ENCODE measurements at places on chromosomes 5 and 9.

DNA sequence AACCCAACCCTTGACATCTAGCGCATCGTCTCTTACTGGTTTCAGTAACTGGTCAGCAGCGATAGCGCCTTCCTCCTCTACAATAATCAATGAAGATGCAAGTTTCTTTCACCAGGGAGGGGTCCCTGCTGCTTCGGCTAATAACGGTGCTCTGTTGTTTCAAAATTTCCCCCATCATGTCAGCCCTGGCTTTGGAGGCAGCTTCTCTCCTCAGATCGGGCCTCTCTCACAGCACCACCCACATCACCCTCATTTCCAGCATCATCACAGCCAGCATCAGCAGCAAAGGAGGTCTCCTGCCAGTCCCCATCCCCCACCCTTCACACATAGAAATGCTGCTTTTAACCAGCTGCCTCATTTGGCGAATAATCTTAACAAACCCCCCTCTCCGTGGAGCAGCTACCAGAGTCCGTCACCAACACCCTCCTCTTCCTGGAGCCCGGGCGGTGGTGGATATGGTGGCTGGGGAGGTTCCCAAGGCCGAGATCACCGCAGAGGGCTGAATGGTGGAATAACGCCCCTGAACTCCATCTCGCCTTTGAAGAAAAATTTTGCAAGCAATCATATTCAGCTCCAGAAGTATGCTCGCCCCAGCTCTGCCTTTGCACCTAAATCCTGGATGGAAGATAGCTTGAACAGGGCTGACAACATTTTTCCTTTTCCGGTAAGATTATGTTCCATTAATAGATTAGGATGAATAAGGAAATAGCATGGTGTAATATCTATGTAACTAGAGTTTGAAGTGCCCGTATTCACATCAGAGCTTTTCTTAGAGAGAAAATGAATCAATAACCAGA, 2.2 kb downstream of the CPEB4 start:
- no peak for DNase-seq

- no peak for DNase-seq
Measured at GRCh38 chr5:172602783-172603231, 38.3 kb upstream of the NEURL1B start.

GRCh38 chr5:8234179-8234770, 365.3 kb downstream of the MTRR start:
- no peak for DNase-seq

DNA sequence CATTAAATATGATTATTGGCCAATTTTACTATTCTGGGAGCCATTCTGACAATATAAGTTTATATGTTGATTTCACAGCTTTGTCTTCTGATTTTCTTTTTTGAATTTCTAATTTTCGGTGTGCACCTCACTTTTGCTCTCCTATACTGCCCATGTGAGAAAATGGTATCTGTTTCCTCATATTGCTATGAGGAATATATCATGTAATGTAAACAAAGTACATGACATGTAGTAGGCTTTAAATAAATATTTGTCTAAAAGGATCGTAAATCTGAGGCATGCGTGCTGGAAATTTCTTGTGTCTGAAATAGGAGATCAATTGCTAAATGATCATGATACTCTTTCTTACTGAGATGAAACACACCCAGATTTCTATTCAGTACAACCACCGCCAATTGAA, 119.9 kb downstream of the ZDHHC21 start:
- no peak for DNase-seq

DNA sequence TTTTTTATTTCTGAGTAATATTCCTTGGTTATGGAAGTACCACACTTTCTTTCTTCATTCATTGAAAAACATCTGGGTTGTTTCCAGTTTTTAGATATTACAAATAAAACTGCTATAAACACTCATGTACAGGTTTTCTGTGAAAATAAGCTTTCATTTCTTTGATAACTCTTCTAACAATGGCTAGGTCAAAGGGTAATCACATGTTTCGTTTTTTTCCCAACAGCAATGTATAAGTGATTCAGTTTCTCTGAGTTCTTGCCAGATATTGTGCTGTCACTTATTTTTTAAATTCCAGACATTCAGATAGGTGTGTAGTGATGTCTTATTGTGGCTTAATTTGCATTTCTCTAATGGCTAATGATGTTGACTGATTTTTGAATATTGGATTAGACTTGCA, 16.7 kb upstream of the TNPO1 start:
- DNase-seq = no peak

DNA sequence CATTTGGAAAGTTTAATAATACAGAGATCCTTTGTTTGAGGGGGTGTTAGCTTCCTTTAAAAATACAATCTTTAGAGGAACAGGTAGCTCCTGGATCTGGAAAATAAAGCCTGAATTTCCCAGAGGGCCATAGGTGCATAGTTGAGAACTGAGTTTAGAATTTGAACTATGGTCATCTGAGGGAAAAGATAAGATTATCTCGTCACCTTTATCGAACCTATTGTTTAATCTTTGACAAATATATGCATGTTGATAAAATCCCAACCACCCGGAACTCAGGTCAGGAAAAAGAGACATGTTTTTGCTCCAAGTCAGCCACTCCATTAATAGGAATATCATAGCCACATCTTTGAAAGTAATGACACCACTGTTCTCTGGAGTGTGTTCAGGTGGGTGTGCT, 91.7 kb upstream of the FAM169A start:
- no peak for DNase-seq

GRCh38 chr5:91132550-91132949, 250.6 kb downstream of the ARRDC3 start:
- DNase-seq = no peak

DNA sequence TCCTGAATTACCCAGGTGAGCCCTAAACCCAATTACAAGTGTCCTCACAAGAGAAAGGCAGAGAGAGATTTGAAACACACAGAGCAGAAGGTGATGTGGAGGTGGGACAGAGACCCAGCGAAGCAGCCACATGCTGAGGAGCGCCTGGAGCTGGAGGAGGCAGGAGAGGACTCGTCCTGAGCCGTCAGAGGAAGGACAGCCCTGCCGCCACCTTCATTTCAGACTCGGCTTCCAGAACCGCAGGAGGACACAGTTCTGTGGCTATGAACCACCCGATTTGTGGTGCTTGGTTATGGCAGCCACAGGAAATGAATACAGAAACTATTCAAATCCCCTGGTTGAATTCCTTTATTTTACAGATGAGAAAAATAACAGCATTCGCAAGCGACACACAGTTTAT, 16.4 kb upstream of the FBP1 start:
- no peak for DNase-seq

DNA sequence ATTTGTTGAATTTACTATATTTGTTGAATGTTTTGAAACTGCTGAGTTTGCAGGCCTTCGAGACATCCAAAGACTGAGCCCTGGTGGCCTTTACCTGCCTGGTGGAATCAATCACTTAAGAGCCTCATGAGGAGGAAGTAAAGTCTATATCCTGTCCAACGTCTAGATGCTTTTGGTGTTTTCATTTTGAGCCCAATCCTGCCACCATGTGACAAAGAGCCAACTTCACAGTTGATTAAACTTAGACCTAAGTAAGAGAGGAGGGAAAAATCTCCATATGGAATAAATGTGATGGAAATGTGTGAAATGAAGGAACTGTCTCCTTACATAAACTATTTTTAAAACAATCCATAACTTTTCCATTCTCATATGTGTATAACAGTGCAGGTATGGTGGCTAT, 220.1 kb downstream of the PRR16 start:
- DNase-seq = no peak

GRCh38 chr9:92983984-92984589, 36.8 kb downstream of the FGD3 start:
- no peak for DNase-seq

GRCh38 chr9:76651119-76651705, 113.0 kb upstream of the PCA3 start:
- no peak for DNase-seq

- no peak for DNase-seq
Measured at GRCh38 chr9:126607086-126607485, 6.6 kb upstream of the LMX1B start.

- DNase-seq = no peak
Measured at GRCh38 chr5:124236361-124237205, 509.9 kb downstream of the ZNF608 start.

DNA sequence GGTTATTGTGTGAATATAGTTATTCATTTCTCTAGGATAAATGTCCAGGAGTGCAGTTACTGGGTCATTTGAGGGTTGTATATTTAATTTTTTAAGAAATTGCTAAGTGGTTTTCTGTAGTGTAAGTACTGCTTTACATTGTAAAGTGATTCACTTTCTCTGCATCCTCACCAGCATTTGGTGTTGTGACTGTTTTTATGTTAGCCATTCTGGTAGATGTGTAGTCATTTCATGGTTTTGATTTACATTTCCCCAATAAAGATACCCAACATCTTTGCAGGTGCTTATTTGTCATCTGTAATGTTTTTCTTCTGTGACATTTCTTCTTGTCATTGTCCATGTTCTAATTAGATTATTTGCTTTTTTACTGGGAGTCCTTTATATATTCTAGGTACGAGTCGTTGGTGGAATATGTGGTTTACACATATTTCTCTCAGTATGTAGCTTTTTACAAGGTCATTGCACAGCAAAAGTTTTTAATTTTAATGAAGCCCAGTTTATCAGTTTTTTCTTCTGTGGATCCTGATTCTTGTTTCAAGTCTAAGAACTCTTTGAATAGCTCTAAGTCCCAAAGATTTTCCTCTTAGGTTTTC, 34.0 kb downstream of the SCGB3A1 start:
- DNase-seq = no peak
